ENCODE measurements at places on chromosomes 12 and 14.

DNA sequence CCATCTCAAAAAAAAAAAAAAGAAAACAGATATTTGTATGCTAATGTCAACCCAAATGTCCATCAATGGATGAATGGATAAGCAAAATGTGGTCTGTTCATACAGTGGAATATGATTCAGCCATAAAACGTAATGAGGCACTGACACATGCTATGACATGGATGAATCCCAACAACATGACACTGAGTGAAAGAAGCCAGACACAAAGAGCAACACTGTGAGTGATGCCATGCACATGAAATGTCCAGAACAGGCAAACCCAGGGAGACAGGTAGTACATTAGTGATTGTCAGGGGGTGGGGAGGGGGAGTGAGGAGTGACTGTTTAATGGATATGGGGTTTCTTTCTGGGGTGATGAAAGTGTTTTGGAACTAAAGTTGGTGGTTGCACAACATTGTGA is 50.2 kb downstream of the ARL6IP4 start:
- no peak for DNase-seq

GRCh38 chr12:106774808-106775524 is 484 bp downstream of the RIC8B start:
- DNase-seq = no peak

DNA sequence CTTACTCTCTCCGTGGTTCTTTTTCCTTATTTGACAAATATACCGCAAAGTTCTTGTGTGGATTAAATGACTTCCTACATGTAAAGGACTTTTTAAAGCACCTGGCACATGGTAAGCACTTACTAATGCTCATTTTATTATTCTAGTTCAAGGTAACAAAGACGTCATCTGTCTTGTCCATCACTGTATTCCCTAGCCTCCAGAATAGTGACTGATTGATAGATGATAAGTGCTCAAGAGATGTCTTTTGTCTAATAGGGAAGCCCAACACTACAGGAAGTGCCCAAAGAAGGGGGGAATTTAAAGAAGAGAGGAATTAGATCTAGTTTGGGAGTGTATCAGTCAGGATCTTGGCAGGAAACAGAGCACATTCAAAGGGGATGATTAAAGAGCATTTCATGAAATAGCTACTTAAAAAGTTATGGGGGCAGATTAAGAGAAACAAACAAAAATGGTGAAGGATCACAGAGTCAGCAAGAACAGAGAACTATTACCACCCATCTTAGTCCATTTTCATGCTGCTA is 151.9 kb downstream of the GXYLT1 start:
- no peak for DNase-seq

DNA sequence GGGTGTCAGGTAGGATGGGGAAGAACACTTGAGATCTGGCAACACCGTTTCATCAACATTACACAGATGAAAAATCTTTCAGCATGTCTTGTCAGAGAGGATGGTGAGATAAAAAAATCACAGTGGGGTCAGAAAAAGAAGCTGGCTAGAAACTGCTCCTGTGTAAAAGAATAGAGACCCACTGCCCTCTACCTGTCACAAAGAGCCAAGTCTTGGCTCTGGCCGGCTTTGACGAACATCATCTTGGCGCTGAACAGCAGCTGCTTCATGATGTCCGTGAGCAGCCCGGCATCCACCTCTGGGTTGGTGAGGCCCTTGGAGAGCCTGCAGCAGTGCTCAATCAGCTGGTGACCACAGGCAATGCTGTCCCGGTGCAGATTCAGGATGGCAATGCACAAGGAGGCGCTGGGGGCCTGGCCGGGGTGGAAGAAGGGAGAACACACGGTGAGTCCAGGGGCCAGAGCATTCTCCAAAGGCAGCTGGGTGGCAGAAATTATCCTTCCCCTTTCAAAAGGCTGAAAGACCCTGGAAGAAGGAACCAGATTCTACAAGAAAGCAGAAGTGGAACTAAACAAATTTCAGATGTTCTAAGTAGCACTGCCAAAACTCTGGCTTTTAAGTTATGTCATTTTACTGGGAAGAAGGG is 50.2 kb downstream of the ZFYVE26 start:
- no peak for DNase-seq

DNA sequence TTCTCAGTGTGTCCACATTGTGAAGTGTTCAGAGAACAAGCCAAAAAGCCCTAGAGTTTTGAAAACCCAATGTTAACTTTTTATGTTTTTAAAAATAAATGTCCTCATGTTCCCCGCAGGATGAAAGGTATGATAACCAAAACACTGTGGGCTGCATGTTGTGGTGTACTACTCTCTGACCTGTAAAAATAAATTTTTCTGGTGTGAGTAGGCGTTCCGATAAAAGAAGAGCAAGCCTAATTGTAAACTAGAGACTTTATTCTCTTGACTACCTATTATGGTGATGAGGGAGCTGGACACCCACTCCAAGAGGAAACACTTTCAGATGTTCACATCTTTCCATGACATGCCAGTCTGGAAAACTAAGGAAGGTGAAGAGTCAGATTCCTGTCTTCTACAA is 18.2 kb downstream of the PTGER2 start:
- DNase-seq = no peak

DNA sequence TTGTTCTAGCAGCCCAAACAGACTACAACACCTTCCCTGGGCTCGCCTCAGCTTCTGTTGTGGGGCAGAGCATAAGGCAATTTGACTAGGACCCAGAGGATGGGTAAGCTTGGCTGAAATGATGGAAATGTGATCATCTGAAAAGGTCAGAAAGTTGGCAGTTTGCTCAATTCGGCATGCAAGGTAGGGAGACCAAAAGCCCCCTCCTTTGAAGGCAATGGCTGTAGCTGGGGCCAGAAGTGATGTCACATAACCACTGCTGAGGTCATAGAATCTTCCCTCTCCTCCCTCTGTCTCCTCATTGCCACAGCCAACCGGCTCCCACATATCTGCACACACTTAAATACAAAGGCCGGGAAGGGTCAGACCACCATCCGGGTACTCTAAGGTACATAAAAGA is at the start of gene TPPP2:
Gene TPPP2 (plus strand): TSS at position 301 of the 400 bp plus-strand sequence. CDS start 365 bp downstream, outside the sequence.
- DNase-seq = no peak

DNA sequence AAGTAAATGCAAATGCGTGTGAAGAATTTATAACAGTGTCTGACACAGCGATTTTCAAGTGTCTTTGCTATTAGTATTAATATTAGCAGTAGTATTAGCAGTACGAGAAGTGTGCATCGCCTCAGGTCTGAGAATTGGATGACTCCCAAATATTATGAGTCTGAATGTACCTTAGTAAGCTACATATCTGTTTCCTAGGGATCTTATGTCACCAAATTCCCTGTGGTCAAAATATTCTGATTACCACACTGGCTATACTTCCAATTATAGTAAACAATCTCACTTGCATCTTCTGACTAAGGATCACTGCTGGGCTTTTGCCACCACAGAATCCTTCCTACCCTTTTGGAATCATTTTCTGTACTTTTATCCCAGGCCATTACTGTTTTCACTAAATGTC is 396.0 kb upstream of the MIS18BP1 start:
- no peak for DNase-seq

DNA sequence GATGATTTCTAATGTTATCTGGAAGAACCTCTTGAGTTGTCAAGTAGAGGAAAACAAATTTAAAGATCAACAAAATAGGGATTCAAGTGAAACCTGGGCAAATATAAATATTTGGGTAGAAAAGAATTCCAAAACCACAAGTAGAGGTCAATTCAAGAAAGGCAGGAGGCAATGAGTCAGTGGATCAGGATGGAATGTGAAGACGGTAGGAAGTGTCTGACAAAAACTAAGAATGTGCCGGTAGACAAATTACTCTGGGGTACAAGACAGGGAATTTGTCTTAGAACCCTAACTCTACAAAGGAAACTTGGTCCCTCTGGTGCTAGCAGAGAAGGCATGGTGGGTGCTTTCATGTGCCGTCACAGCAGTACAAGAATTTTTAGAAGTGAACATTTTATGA is 13.6 kb downstream of the ABCD2 start:
- DNase-seq = no peak

- DNase-seq = no peak
Observed at GRCh38 chr12:93857279-93857938, 180.2 kb downstream of the CRADD start.

GRCh38 chr12:103697971-103698751 is 111.1 kb downstream of the STAB2 start:
- no peak for DNase-seq

GRCh38 chr14:70183991-70184390 is 4.8 kb downstream of the SLC8A3 start:
- no peak for DNase-seq

- no peak for DNase-seq
Observed at GRCh38 chr14:64195199-64195598, 99.0 kb downstream of the ESR2 start.

- DNase-seq = no peak
Observed at GRCh38 chr14:50607181-50607580, 47.2 kb downstream of the ATL1 start.

- no peak for DNase-seq
Observed at GRCh38 chr12:1182069-1182468, 191.0 kb downstream of the ERC1 start.

Data from NCI-H774 (cell line).